Thyroid gland (tissue), 4 donors: ENCODE measurements at places on chromosomes 2 and 18. TPM values are rescaled to one million over a fixed set of nuclear protein-coding genes. Genes with fewer than 3 reads are reported as not detected.

SLC9A2 gene
- 0.33 TPM for total RNA-seq

MROH2A gene
- 1.3 TPM for total RNA-seq

SMAD2 gene
- total RNA-seq: 139 TPM

WDR54 gene
- 12.6 TPM for total RNA-seq

ATP5F1A gene
- 865 TPM for total RNA-seq

PKDCC gene
- total RNA-seq: 8.4 TPM

GRCh38 chr2:192277494-192278109 lies 82.9 kb upstream of the TMEFF2 start:
- DNase-seq: no peak
- H3K36me3 ChIP-seq: no peaks in the 10 kb centered on the region
- H3K27me3 ChIP-seq: no peaks in the 10 kb centered on the region
- no peak overlapping the region for H3K27ac ChIP-seq
- no peak overlapping the region for H3K4me3 ChIP-seq

DNA sequence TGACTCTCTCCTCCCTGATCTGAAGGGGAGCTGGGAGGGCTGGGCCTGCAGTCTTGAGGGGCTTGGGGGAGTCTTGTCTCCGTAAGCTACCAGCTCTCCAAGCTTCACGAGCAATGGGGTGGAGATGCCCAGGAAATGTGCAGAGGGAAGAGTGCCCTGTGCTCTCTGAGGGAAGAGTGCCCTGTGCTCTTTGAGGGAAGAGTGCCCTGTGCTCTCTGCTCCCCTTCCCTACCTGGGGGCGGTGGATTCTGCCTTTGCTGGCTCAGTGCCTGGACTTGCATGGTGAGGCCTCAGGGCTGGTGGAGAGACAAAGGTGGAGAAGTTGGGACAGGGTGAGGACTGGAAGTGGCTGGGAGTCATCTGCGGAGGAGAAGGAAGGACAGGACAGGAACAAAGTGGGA lies 72.7 kb downstream of the TWIST2 start:
- no peaks in the 10 kb centered on the region for H3K4me1 ChIP-seq
- H3K36me3 ChIP-seq: no peaks in the 10 kb centered on the region
- DNase-seq: no peak
- no peaks in the 10 kb centered on the region for H3K27me3 ChIP-seq
- no peak overlapping the region for H3K4me3 ChIP-seq

- no peak overlapping the region for H3K4me3 ChIP-seq
- no peaks in the 10 kb centered on the region for H3K36me3 ChIP-seq
- H3K27ac ChIP-seq: no peak overlapping the region
- peaks cover 68% of the 10 kb centered on the region for H3K4me1 ChIP-seq
- H3K27me3 ChIP-seq: no peaks in the 10 kb centered on the region
Measured at GRCh38 chr2:43402002-43402401, 175.6 kb upstream of the ZFP36L2 start.

- H3K27ac ChIP-seq: peak overlapping the region; percentile 98
- peak; percentile 68 for DNase-seq
- H3K36me3 ChIP-seq: no peaks in the 10 kb centered on the region
- H3K27me3 ChIP-seq: no peaks in the 10 kb centered on the region
Measured at GRCh38 chr18:48996901-48997463, 46.2 kb upstream of the SMAD7 start.

- H3K27ac ChIP-seq: no peak overlapping the region
- H3K4me3 ChIP-seq: no peak overlapping the region
- H3K27me3 ChIP-seq: no peaks in the 10 kb centered on the region
- no peaks in the 10 kb centered on the region for H3K4me1 ChIP-seq
Measured at GRCh38 chr2:57947398-57947797, 99.2 kb upstream of the VRK2 start.

- H3K27me3 ChIP-seq: no peaks in the 10 kb centered on the region
- DNase-seq: no peak
- no peak overlapping the region for H3K27ac ChIP-seq
- no peak overlapping the region for H3K4me3 ChIP-seq
Measured at GRCh38 chr2:125526093-125526492, 1129.9 kb upstream of the GYPC start.

- no peak overlapping the region for H3K4me3 ChIP-seq
- no peaks in the 10 kb centered on the region for H3K4me1 ChIP-seq
- DNase-seq: no peak
- no peak overlapping the region for H3K27ac ChIP-seq
- no peaks in the 10 kb centered on the region for H3K36me3 ChIP-seq
- no peaks in the 10 kb centered on the region for H3K27me3 ChIP-seq
Measured at GRCh38 chr2:126935774-126936173, 37.1 kb downstream of the TEX51 start.

DNA sequence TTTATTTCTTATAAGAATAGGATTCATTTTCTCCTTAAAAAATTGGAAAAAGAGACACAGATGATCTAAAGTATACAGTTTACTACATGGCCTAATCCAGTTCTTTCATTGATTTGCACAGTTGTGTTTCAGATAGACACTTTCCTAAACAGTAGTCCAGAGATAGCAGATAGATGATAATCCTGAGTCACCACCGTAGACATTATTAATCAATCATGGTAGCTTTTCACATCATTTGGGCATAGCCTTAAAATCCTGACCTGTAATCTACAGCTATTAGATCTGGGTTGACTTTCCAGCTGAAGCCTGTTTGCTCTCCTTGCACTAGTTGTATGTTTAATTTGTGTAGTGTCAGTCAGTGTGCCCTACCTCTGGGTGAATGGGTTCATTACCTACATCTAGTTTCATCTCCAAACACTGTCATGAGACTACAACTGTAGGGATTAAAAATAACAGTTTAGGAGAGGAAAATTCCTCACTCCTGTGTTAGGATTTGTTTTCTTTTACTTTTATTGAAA lies 14.1 kb downstream of the C18orf63 start:
- H3K36me3 ChIP-seq: no peaks in the 10 kb centered on the region
- no peak overlapping the region for H3K4me3 ChIP-seq
- no peak for DNase-seq
- H3K4me1 ChIP-seq: no peaks in the 10 kb centered on the region
- H3K27me3 ChIP-seq: no peaks in the 10 kb centered on the region

DNA sequence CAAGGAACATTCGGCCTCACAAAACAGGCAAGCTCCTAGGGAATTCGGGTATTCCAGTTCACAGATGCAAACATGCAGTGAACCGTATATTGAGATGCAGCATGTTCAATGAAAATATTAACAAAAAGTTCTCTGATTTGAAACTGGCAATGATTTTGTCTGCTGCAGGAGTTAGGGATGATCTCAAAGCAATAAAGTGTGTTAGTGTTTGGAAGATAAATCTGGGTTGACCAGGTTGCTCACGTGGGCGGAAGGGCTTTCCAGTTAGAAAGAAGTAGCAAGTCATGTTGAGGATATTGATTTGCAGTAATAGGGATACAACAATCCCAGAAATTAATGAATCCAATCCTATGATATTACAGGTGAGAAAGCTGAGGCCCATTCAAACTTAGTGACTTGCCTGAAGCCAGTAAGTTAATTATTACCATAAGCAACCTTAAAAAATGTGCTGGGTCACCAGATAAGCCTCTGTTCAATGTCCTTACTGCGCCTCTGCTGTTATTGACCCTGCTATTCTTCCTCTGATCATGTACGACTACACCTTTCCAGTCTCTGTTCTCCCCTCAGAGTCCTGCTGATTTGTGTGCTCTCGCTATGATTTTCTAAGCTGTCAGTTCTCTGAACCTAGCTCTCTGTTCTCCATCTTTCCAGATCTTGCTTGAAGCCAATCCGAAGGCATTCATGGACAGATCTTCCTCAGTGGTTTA lies 370.8 kb downstream of the DSEL start:
- no peak overlapping the region for H3K4me3 ChIP-seq
- H3K27ac ChIP-seq: no peak overlapping the region
- no peaks in the 10 kb centered on the region for H3K4me1 ChIP-seq
- H3K27me3 ChIP-seq: no peaks in the 10 kb centered on the region
- DNase-seq: no peak

DNA sequence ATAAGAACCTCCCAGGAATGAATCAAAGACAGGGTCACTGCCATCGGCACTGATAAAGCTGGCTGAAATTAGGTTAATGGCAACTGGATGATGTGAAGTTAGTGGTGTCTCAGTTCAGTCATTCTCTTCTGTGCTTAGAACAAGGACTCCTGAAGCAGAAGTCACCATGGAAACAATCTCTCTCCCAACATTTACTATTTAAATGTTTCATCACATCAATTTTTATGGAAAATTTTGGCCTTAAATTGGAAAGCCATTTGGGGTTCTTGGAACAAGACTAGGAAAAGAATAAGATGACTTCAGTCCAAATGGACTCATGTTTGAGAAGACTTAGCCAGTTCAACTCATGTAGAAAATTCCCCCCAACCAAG lies 15.5 kb upstream of the ARL5A start:
- no peaks in the 10 kb centered on the region for H3K4me1 ChIP-seq
- no peak overlapping the region for H3K4me3 ChIP-seq
- no peak for DNase-seq
- no peaks in the 10 kb centered on the region for H3K36me3 ChIP-seq

GRCh38 chr2:127625572-127625951 lies 20.4 kb upstream of the GPR17 start:
- no peak overlapping the region for H3K27ac ChIP-seq
- H3K4me3 ChIP-seq: no peak overlapping the region
- H3K4me1 ChIP-seq: no peaks in the 10 kb centered on the region
- no peak for DNase-seq
- H3K36me3 ChIP-seq: no peaks in the 10 kb centered on the region
- H3K27me3 ChIP-seq: no peaks in the 10 kb centered on the region

DNA sequence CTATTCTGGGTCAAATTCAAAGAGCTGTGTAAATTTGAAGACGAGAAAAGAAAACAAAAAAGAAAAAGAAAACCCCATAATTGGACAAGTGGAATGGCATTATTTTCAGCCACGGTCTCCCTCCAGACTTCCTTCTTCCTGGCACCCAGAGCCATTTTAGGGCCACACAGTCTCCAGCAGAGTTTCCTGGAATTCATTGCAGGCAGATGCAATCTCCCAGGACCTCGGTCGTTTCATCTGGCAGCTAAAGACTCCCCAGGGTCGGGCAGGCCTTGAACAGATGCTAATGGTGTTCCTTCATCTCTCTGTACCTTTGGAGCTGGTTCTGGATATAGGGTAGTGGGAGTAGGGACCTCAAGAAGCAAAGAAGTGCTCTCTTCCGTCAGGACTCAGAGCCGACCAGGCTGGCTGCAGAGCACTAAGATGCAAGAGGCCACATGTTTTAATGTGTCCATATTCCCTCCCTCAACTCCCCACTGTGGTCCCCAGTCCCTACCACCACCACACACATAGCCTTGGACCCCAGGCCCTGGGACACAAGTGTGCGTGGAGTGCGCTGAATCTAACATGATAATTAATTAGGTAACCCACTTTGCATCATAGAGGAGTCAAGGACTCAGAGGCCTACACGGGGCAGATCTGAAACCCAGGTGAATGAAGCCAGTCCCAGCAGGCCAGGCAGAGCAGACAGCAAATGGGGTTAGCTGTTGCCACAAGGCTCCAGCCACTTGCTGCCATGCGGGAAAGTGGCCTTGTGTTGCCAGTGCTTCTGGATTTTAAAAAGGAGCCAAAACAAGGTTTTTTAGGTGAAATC lies 109.3 kb upstream of the ATL2 start:
- H3K4me1 ChIP-seq: no peaks in the 10 kb centered on the region
- no peaks in the 10 kb centered on the region for H3K36me3 ChIP-seq

GRCh38 chr18:44758861-44759631 lies 78.4 kb downstream of the SETBP1 start:
- H3K36me3 ChIP-seq: no peaks in the 10 kb centered on the region
- H3K27ac ChIP-seq: peak overlapping the region; percentile 46
- no peak for DNase-seq
- H3K27me3 ChIP-seq: no peaks in the 10 kb centered on the region
- H3K4me1 ChIP-seq: peaks cover 26% of the 10 kb centered on the region
- H3K4me3 ChIP-seq: no peak overlapping the region

DNA sequence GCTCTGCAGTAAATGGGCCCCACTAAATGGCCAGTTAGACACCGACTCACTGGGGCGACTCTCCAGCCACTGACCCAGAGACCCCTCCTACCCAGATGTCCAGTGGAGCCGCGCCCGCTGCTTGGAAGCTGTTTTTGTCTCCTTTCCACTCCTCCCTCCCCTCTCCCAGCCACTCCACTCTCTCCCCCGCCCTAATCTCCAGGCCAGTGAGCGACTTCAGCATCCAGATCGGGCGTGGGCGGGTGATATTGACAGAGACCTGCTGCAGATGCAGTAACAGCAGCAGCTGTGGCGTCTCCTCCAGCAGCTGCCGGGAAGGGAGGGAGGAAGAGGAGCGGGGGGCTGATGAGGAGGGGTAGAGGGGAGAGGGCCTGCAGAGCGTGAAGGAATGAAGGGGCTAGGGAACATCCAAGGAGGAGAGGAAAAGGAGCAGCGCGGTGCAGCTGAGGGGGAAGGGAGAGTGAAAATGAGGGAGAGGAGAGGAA lies at the start of gene SCN7A:
SCN7A (minus strand) TSS at position 110 of the 485 bp plus-strand sequence. CDS start 16,553 bp downstream, outside the sequence.
- no peaks in the 10 kb centered on the region for H3K27me3 ChIP-seq
- H3K27ac ChIP-seq: no peak within 1 kb of the TSS
- H3K4me3 ChIP-seq: no peak within 1 kb of the TSS
- H3K4me1 ChIP-seq: no peaks in the 10 kb centered on the region
- DNase-seq: no peak

- no peaks in the 10 kb centered on the region for H3K36me3 ChIP-seq
- no peak overlapping the region for H3K27ac ChIP-seq
- no peaks in the 10 kb centered on the region for H3K27me3 ChIP-seq
- no peaks in the 10 kb centered on the region for H3K4me1 ChIP-seq
Measured at GRCh38 chr2:70797506-70797905, 7.1 kb upstream of the FIGLA start.

DNA sequence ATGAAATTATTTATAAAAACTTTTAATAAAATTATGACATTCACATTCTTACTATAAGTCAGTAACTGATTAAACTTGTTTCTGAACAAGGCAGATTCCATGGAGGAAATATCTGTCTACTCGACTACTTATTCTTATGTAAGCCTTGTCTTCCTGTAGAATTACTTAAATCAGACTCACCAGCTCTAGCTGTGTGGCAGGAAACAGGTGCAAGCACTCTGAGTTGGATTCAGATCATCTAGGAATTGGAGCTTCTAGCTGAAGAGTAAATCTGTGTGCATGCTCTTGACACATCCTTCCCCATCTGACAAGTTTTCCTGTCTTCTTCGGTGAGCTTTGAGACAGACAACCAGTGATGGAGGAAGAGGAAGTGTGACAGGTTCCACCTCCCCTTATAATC lies 284.7 kb downstream of the TRIB2 start:
- no peaks in the 10 kb centered on the region for H3K36me3 ChIP-seq
- H3K27me3 ChIP-seq: no peaks in the 10 kb centered on the region
- H3K4me1 ChIP-seq: no peaks in the 10 kb centered on the region
- H3K27ac ChIP-seq: no peak overlapping the region

DNA sequence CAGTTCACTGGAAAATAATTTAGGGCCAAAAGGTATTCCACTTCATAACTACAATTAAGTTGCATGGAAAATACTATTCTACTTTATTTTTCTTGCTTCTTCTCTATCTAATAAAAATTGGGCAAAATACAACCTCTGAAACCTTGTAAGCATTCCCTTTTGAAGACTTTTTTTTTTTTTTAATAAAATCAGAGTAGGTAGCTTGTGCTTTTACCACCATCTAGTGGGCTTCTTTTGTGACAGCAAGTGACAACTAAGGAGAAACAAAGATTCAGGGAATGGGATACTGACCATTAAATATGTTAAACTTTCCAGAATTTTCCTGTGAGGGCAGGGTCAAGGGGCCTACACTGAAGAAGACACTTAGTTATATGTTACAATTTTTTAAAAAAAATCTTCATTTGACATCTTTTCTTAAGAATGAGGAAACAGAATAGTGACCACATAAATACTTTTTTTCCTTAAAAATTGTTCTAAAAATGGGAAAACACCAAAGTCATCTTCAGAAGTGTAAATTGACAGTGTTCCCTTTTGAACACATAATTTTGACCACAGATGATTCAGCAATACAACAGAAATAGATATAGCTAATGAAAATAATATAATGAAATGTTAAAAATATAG lies 1183.2 kb upstream of the ACVR2A start:
- H3K27ac ChIP-seq: no peak overlapping the region
- H3K4me1 ChIP-seq: no peaks in the 10 kb centered on the region
- no peak for DNase-seq
- no peaks in the 10 kb centered on the region for H3K36me3 ChIP-seq
- no peak overlapping the region for H3K4me3 ChIP-seq
- no peaks in the 10 kb centered on the region for H3K27me3 ChIP-seq
